Fibroblast of villous mesenchyme (primary cell): ENCODE measurements at places on chromosomes 2 and 18. TPM values are rescaled to one million over a fixed set of nuclear protein-coding genes. Genes with fewer than 3 reads are reported as not detected.

PSMA8 gene
- total RNA-seq: not detected in 2 replicates

TUBB8B gene
- total RNA-seq: 0.32 and 0.43 TPM in 2 replicates

PIKFYVE gene
- total RNA-seq: 36.1 and 46.6 TPM in 2 replicates

C2orf80 gene
- not detected in 2 replicates for total RNA-seq

DNA sequence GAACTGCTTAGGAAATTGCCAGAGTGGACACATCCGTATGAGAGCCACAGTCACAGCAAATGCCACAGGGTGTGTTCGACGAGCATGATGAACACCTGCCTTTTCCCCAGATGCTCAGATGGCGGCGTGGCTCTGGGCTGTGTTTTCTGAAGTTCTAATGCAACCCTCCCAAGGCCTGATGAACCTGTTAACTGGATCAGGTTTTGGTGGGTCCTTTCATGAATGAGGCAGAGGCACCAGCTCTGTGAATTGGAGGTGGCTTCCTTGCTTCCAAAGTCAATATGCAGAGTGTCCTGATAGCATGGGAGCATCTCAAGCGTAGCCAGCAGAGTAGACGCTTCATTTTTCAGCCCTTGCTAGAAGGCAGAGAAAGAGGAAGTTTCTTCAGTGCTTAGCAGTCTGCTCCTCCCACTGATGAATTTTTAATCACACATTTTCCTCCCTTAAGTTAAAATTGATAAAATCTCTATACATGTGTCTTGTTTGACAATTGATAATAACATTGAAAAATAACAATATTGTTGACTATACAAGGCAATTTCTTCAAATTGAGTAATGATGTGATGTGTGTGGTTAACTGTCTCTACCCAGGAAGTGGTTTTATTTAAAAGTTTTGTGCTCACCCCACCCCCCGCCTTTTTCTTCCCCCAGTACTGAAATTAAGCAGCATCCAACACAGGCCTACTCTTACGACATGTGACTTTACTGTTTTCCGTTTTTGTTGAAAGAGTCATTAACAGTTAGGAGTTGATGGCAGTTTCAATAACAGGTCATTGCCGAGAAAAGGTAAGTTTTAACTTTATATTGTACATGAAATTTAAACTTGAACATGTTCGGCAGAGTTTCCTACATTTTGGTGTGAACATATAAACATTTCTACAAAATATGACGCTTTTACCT lies at the start of gene ARHGAP15:
Gene ARHGAP15 (plus strand): TSS at position 739 of the 900 bp plus-strand sequence.
- no peak for DNase-seq

DNA sequence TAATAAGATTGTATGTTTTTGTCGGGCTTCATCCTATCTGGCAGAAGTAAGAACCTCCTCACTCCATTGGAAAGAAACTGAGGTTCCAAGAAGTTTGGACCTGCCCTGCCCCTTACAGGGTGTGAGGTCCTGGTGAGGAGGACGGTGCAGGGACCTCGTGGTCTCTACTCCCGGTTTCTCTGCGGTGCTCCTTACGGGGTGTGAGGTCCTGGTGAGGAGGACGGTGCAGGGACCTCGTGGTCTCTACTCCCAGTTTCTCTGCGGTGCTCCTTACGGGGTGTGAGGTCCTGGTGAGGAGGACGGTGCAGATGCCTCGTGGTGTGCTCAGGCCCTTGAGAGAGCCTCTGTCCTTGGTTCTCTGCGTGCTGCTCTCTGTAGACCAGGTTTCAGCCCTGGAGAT lies 5.2 kb downstream of the CTDP1 start:
- no peak for DNase-seq

MAP2 gene
- total RNA-seq: 2.3 and 37.1 TPM in 2 replicates

DNA sequence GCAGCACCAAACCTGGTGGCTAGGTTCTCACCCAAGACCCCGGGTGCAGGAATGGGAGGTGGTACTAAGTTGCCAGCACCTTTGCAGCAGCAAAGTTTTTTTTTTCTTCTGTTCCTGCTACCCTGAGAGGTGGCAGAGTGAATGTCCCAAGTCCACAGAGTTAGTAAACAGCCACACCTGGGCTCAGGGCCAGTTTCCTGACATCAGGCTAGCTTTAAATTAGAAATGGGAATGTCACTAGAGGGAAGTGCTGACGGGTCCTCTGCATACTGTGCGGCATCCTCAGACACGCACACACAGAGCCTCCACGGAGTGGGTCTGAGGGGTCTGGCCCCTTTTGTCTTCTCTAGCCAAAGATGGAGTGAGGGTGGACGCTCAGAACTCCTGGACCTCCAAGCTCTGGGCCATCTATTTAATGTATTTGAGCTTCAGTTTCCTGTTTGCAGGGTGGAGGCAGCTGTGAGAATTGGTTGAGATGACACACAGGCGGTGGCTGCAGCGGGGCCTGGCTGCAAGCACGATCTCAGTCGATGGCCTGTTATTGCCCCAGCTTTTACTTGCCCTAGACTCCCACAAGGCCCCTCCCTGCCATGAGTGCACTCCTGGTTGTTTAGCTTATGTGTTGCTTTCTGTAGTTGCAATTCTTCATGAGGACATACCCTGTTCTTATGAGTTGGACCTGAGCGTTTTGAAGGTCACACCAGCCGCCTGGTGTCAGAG lies 751.4 kb upstream of the HS6ST1 start:
- DNase-seq: no peak

- peak; percentile 67 for DNase-seq
Measured at GRCh38 chr2:46331109-46331766, 34.0 kb downstream of the EPAS1 start.

- DNase-seq: no peak
Measured at GRCh38 chr2:240670402-240670801, 12.3 kb downstream of the AQP12B start.

MAL gene
- not detected in 2 replicates for total RNA-seq

DNA sequence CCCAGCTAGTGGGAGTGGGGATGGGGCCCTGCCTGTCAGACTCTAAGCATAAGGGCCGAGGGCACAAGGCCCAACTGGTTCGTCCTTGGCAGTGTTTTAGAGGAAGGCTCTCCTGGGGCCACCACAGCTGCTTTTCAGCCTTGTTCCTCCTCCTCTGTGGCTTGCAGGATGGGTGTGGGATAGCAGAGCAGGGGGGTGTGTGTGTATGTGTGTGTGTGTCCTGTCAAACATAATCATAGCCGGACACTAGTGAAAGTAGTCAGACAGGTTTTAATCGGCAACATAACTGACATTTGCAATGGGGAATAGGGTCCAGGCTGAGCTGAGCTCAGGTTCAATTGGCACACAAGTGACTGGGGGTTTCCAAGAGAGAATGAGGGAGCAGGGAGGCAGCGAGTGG lies 114.2 kb downstream of the SEPTIN10 start:
- no peak for DNase-seq

DNA sequence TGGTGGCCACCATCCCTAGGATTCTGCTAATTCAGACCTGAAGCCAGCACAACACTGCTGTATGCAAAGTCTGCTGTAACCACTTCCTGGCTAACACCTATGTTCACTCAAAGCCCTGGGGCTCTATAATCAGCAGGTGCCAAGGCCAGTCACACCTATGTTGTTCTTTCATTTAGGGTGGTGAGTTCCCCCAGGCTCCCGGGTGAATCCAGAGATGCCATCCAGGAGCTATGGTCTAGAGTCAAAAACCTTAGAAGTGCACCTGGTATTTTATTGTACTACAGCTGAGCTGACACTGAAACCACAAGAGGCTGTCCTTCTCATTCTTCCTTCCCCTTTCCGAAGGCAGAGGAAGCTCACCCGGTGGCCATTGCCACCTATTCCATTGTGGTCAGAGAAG lies 46.2 kb upstream of the CCDC141 start:
- DNase-seq: no peak

- no peak for DNase-seq
Measured at GRCh38 chr2:158269143-158269542, 167.5 kb downstream of the UPP2 start.

DNA sequence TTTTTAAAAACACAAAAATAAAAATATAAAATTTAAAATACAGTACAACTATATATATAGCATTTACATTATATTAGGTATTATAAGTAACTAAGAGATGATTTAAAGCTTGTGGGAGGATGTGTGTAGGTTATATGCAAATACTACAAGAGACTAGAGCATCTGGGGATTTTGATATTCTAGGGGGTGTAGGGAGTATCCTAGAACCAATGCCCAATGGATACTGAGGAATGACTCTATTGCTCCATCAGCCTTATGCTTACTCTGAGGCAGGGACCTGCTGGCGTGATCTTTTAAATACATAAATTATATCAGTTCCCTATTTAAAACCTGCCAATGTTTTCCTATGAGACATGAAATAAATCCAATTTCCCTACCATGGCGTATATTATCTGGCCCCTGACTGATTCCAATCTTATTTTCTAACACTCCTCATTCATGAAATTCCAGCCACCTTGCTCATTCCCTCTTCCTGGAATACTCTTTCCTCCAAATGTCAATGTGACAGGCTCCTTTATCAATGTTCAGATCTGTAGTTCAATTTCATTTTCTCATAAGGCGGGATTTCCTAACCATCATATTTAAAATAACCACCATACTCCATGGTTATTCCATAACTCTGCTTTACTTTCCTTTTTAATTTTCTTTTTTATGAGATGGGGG lies 22.2 kb downstream of the SP3 start:
- no peak for DNase-seq

DNA sequence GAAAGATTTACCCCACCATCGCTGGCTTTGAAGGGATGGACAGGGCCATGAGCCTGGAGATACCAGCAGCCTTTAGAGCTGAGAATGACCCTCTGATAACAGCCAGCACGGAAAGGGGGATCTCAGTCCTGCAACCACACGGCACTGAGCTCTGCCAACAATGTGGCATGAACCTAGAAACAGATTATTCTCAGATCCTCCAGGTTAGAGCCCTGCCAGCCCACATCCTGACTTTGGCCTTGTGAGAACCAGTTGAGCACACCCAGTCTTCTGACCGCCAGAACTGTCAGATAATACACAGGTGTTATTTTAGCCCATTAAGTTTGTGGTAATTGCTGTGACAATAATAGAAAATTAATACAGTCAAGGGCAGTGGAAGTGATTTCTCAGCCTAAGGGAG lies 9.4 kb upstream of the GNLY start:
- DNase-seq: no peak

DNA sequence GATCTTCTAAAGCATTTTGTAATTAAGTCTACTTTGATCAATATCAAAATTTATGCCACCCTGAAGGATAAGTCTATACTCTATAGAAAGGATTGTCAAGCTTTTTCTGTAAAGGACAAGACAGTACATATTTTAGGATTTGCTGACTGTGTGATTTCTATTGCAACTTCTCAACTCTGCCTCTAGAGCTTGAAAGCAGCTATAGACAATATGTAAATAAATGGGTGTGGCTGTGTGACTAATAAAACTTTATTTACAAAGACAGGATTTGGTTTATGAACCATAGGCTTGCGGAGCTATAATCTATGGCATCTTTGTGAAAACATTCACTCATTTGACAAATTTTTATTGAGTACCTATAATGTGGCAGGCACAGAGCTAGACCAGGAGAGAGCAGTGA lies 18.4 kb downstream of the UPP2 start:
- no peak for DNase-seq

ASXL3 gene
- total RNA-seq: under 0.01 and 0.64 TPM in 2 replicates

DNA sequence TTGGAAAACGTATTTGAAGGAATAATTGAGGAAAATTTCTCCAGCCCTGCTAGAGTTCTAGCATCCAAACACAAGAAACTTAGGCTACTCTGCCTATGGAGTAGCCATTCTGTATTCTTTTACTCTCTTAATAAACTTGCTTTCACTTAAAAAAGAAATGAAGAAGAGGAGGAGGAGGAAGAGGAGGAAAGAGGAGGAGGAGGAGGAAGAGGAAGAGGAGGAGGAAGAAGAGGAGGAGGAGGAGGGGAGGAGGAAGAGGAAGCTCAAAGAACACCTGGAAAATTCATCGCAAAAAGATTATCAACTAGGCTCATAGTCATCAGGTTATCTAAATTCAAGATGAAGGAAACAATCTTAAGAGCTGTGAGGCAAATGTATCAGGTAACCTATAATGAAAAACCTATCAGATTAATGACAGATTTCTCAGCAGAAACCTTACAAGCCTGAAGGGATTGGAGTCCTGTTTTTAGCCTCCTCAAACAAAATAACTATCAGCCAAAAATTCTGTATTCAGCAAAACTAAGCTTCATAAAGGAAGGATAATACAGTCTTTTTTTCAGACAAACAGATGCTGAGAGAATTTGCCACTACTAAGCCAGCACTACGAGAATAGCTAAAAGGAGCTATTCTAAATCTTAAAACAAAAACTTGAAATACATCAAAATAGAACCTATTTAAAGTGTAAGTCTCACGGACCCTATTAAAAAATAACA lies 56.2 kb upstream of the DSC1 start:
- no peak for DNase-seq

- DNase-seq: peak; percentile 32
Measured at GRCh38 chr2:215171151-215171550, 32.7 kb upstream of the ABCA12 start.

- no peak for DNase-seq
Measured at GRCh38 chr2:275466-275865, 10.7 kb downstream of the ACP1 start.

LRRC30 gene
- not detected in 2 replicates for total RNA-seq

GRCh38 chr2:70011786-70012185 lies 50.4 kb upstream of the ASPRV1 start:
- DNase-seq: no peak

- DNase-seq: no peak
Measured at GRCh38 chr18:50162486-50163304, 32.3 kb downstream of the MYO5B start.

GRCh38 chr2:159695795-159696448 lies 16.4 kb upstream of the MARCHF7 start:
- no peak for DNase-seq

TCF23 gene
- total RNA-seq: not detected in 2 replicates

GRCh38 chr2:169579044-169579443 lies 5.1 kb upstream of the PPIG start:
- DNase-seq: no peak

ACVR1 gene
- total RNA-seq: 38.7 and 44.9 TPM in 2 replicates

ESPNL gene
- 1.3 and 4.2 TPM in 2 replicates for total RNA-seq
